ENCODE measurements at places on chromosomes 3 and 15.

- DNase-seq: no peak
These were observed 40.5 kb upstream of the EIF1B start for GRCh38 chr3:40268802-40269524.

DNA sequence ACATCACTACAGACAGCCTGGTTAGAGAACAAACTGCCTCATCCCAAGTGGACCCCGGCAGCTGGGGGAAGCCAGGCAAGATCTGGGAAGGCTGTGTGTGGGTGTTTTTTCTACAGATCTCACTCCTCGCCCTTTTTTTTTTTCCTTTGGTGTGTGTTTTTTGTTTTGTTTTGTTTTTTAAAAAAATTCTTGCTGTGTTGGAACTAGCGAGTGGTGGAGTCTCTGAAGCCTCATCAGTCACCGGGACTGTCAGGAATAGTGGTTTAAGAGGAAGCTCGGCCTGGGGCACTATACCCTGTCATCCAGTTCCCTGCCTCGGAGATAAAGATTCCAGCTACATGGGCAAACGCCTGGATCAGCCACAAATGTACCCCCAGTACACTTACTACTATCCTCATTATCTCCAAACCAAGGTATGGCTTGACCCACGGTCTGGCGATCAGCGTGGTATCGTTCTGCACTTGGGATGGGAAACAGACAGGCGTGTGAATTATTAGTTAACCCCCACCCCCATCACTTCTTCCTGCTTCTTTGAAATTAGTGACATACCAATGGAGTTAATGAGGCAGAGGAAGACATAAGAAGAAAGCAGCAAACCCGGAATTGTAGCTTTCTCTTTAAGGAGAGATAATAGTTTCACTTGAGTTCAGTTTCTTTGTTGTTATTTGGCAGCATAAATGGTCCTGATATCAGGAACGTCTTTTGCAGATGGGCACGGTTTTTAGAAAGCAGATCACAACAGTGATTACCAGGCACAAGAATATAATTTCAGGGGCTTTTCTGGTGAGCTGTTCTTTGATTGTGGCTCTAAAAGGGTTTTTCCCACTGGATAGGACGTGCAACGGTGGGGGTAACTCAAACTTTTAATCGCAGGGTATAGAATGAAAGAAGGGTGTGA is 722 bp downstream of the RBMS3 start:
- no peak for DNase-seq

- no peak for DNase-seq
These were observed 249.9 kb downstream of the CACNA2D3 start for GRCh38 chr3:54372232-54372631.

DNA sequence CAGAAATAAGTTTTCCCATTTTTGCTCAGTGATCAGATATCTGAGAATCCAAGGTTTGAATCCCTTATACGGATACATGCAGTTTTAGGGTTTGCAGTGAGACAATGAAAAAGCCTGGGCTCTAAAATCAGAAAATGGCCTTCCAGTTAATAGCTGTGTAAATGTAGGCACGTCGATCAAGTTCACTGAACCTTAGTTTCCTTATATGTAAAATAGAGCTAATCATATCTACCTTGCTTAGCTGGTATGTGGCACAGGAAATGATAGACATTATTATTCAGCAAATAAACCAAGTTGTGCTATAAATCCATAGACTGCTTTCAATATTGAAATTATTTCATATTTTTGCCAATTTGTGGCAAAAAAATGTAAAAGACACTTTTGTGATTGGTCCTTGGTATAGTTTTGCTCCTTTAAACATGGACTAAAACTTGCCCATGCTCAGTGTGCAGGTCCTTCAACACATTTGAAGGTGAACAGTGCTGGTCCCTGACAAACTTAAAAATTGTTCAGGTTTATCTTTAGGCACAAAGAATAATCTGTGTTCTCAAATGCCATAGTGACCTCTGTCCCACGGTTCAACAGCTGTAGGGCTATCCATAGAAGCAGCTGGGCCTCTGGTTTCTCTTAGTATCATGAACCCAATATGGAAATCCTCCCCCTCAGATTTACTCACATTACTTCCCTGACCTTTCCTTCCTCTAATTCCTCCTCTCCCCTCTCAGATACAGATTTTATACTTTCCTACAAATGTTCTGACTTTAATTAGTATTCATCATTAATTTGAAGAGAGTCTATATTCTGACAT is 51.0 kb downstream of the CCDC54 start:
- no peak for DNase-seq

DNA sequence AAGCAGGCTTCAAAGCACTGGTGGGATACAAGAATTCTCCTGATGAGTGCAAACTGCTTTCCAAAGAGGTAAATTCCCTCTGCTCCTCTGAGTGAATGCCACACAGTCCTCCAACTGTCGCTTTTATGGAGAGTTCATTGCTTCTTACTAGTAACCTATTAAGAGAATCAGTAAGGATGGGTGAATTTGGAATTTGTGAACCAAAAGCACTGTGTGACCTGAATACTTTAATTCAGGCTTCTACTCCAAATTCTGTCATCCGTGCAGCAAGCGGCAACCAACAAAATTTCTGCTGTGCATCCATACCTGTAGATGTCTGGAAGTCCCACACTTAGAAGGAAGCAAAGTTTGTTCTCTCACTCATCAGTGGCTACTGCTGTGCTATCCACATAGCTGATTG is 66.7 kb upstream of the SNRK start:
- DNase-seq: no peak

- DNase-seq: no peak
These were observed 126.8 kb upstream of the RASGRP1 start for GRCh38 chr15:38691377-38691776.
